Bladder microvascular endothelial cell (primary cell): ENCODE measurements at places on chromosomes 3 and 15. TPM values are rescaled to one million over a fixed set of nuclear protein-coding genes. Genes with fewer than 3 reads are reported as not detected.

The ZNF639 gene
- 21.9 and 41.2 TPM in 2 replicates for total RNA-seq

The PTH1R gene
- total RNA-seq: 0.06 and 0.32 TPM in 2 replicates

The SLC15A2 gene
- total RNA-seq: under 0.01 and 0.31 TPM in 2 replicates

The RAD54L2 gene
- 10.4 and 25.4 TPM in 2 replicates for total RNA-seq

The C3orf85 gene
- not detected in 2 replicates for total RNA-seq

The ITIH3 gene
- 0.16 and 0.44 TPM in 2 replicates for total RNA-seq

The MESP1 gene
- 0.16 and 0.31 TPM in 2 replicates for total RNA-seq

The ANKRD63 gene
- not detected in 2 replicates for total RNA-seq

The TTLL13 gene
- total RNA-seq: 0.06 TPM in 1 of 2 replicates, not detected in the other

The SLC4A7 gene
- 33.7 and 92.1 TPM in 2 replicates for total RNA-seq

The HGD gene
- total RNA-seq: 0.25 and 0.49 TPM in 2 replicates

The TJP1 gene
- total RNA-seq: 67.2 and 149 TPM in 2 replicates

The MOBP gene
- under 0.01 TPM in 2 replicates for total RNA-seq

The PGBD4 gene
- 0.65 and 1.9 TPM in 2 replicates for total RNA-seq

The TF gene
- total RNA-seq: 0.19 TPM in 1 of 2 replicates, not detected in the other

The CHL1 gene
- not detected in 2 replicates for total RNA-seq

The PARP14 gene
- total RNA-seq: 93.1 and 159 TPM in 2 replicates

The BRPF1 gene
- total RNA-seq: 16.5 and 28.2 TPM in 2 replicates

The MTFMT gene
- 8.3 and 10.7 TPM in 2 replicates for total RNA-seq

The CEP152 gene
- total RNA-seq: 7.4 and 8.9 TPM in 2 replicates

The SLC7A14 gene
- total RNA-seq: 0.16 and 1.3 TPM in 2 replicates

The ADAMTSL3 gene
- under 0.01 and 9.2 TPM in 2 replicates for total RNA-seq

The TGM4 gene
- 0.06 TPM in 1 of 2 replicates, not detected in the other for total RNA-seq

The ANKRD28 gene
- 88.1 and 126 TPM in 2 replicates for total RNA-seq

The NLGN1 gene
- total RNA-seq: 1.3 and 4.0 TPM in 2 replicates

The KCNMB3 gene
- total RNA-seq: 2.1 and 4.6 TPM in 2 replicates

The SCAANT1 gene
- total RNA-seq: not detected in 2 replicates

The OSBPL10 gene
- total RNA-seq: 17.5 and 25.2 TPM in 2 replicates

The LRRIQ4 gene
- total RNA-seq: not detected in 2 replicates

The KCNMB2 gene
- not detected in 2 replicates for total RNA-seq

The TM6SF1 gene
- total RNA-seq: 19.6 and 70.5 TPM in 2 replicates

The CHRM5 gene
- 0.31 TPM in 1 of 2 replicates, not detected in the other for total RNA-seq

The CHDH gene
- under 0.01 and 1.2 TPM in 2 replicates for total RNA-seq

The CXCR6 gene
- total RNA-seq: not detected in 2 replicates

The GPR27 gene
- not detected in 2 replicates for total RNA-seq

The SLC30A4 gene
- total RNA-seq: 4.5 and 7.9 TPM in 2 replicates

The SLC9C1 gene
- total RNA-seq: 0.13 TPM in 1 of 2 replicates, not detected in the other

The ZNF774 gene
- total RNA-seq: 0.97 and 2.3 TPM in 2 replicates

The MKRN2OS gene
- not detected in 2 replicates for total RNA-seq

The ARPC4 gene
- 179 and 237 TPM in 2 replicates for total RNA-seq

The TM4SF1 gene
- total RNA-seq: 1,004 and 1,541 TPM in 2 replicates

The GOLGA8N gene
- 0.49 and 2.6 TPM in 2 replicates for total RNA-seq

The ATP13A5 gene
- total RNA-seq: not detected in 2 replicates
